ENCODE measurements at places on chromosomes 3 and 15.

DNA sequence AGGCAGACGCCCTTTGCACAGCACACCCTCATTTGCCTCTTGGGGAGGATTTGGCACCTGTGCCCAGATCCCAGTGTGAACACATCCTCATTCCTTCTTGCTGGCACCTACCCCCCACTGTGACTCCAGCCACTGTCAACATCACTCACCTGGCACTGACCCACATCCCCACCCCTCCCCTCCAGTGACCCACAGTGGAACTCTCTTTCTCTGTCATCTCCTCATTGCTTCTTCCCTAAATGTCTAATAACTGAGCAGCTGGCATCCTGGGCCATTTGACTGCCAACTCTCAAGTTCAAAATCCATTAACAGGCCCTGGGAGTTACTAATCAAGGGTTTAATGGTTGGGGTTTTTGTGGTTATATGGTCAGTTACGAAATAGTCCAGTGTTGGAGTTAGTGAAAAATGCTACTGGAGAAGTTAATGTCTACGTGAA lies 14.4 kb downstream of the SNAPC5 start:
- DNase-seq = peak; percentile 38
- H3K36me3 ChIP-seq = peaks cover 5% of the 10 kb centered on the region
- no peak overlapping the region for H3K4me3 ChIP-seq
- no peak overlapping the region for H3K27ac ChIP-seq

- no peaks in the 10 kb centered on the region for H3K36me3 ChIP-seq
- DNase-seq = no peak
- H3K4me1 ChIP-seq = no peaks in the 10 kb centered on the region
- H3K4me3 ChIP-seq = no peak overlapping the region
- H3K27ac ChIP-seq = no peak overlapping the region
Observed at GRCh38 chr15:68389936-68390817, 41.8 kb downstream of the ITGA11 start.

DNA sequence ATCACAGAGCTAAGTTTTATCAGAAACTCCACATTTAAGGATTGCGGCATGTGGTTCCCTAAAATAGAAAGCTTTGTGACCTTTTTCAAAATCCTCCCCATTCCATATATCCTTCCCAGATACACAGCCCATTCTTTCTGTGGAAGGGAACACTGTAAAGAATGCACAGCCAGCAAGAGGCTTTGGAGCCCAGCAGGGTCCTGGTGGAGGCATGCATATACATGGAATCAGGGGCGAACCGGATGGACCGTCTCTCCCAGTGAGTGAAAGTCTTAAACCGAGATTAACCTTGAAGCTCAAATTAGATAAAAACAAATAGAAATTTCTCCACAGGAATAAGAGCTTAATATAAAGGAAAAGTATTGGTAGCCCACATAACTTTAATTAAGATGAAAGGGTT lies 436.2 kb upstream of the MDFIC2 start:
- H3K4me1 ChIP-seq = no peaks in the 10 kb centered on the region
- DNase-seq = no peak
- H3K36me3 ChIP-seq = no peaks in the 10 kb centered on the region
- no peak overlapping the region for H3K4me3 ChIP-seq
- H3K27ac ChIP-seq = no peak overlapping the region

DNA sequence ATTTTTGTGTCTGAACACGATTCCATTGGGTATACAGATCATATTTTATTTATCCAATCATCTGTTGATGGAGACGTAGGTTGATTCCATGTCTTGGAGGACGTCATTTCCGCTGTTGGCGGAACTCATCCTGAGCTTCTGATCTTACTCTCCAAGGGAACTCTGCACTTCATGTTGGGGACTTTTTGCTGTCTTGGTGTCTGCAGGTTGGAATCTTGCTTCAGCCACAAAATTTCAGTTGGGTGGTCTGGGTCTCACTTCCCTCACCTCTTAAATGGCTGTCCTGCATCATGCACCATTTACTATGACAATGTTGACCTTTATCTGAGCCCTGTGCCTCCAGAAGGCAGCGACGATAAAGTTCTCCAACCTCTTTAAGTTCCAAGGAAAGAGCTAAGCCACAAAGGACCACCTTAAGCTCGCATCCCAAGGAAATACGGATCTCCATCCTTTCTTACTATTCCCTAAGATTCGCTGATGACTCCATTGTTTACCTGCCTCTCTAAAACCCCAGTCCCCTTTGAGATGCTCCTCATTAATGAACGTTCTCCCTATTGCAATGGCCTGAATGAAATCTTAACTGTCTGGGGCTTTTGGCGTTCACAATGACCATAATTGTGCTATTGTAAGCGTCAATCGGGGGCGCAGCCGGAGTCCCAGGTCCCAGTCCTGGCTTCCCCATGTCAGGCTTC lies 23.1 kb upstream of the RNU6-1 start:
- H3K4me1 ChIP-seq = peaks cover 19% of the 10 kb centered on the region
- no peaks in the 10 kb centered on the region for H3K27me3 ChIP-seq
- H3K27ac ChIP-seq = peak overlapping the region; percentile 63
- no peak overlapping the region for H3K4me3 ChIP-seq

GRCh38 chr3:120773932-120774331 lies 31.4 kb downstream of the GTF2E1 start:
- H3K36me3 ChIP-seq = peaks cover 5% of the 10 kb centered on the region
- H3K27me3 ChIP-seq = no peaks in the 10 kb centered on the region
- no peaks in the 10 kb centered on the region for H3K4me1 ChIP-seq
- no peak overlapping the region for H3K27ac ChIP-seq
- DNase-seq = no peak
- H3K4me3 ChIP-seq = no peak overlapping the region

GRCh38 chr15:38642689-38643270 lies 78.2 kb upstream of the RASGRP1 start:
- no peaks in the 10 kb centered on the region for H3K4me1 ChIP-seq
- H3K27ac ChIP-seq = no peak overlapping the region
- no peak for DNase-seq
- no peaks in the 10 kb centered on the region for H3K36me3 ChIP-seq

GRCh38 chr3:147119346-147119745 lies 287.0 kb downstream of the ZIC4 start:
- no peaks in the 10 kb centered on the region for H3K27me3 ChIP-seq
- no peak overlapping the region for H3K4me3 ChIP-seq
- no peaks in the 10 kb centered on the region for H3K36me3 ChIP-seq
- DNase-seq = no peak

GRCh38 chr3:174120997-174121396 lies 723.5 kb downstream of the NLGN1 start:
- no peaks in the 10 kb centered on the region for H3K4me1 ChIP-seq
- H3K27ac ChIP-seq = no peak overlapping the region
- no peak for DNase-seq
- H3K36me3 ChIP-seq = no peaks in the 10 kb centered on the region

GRCh38 chr15:61753018-61753710 lies 307.1 kb downstream of the VPS13C start:
- no peak overlapping the region for H3K27ac ChIP-seq
- peaks cover 30% of the 10 kb centered on the region for H3K4me1 ChIP-seq
- H3K4me3 ChIP-seq = no peak overlapping the region
- no peaks in the 10 kb centered on the region for H3K27me3 ChIP-seq
- H3K36me3 ChIP-seq = no peaks in the 10 kb centered on the region

- H3K27ac ChIP-seq = peak overlapping the region; percentile 89
- H3K36me3 ChIP-seq = no peaks in the 10 kb centered on the region
- no peak for DNase-seq
- H3K4me1 ChIP-seq = peaks cover 51% of the 10 kb centered on the region
Observed at GRCh38 chr3:11507719-11508118, 136.0 kb downstream of the VGLL4 start.

DNA sequence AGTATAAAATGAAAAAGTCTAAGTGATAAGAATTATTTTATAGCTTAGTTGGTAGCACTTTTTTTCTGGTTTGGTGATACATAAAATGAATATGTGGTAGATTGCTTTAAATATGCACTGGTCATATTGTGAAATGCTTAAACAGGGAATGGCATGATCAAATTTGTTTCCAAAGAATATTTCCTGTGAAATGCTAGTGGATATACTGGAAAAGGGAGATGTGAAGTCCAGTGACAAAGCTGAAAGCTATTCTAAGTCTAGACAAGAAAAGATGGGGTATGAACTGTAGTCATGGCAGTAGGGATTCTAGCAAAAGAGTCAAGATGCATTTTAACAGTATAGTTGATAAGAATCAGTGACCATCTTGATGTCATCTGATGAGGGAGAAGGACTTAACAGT lies 98.9 kb upstream of the MME start:
- no peak overlapping the region for H3K27ac ChIP-seq
- H3K4me3 ChIP-seq = no peak overlapping the region
- no peaks in the 10 kb centered on the region for H3K36me3 ChIP-seq
- no peaks in the 10 kb centered on the region for H3K27me3 ChIP-seq
- DNase-seq = no peak

Measured in thyroid gland (tissue), 4 donors.